Ureter (tissue), 1 donor: ENCODE measurements at places on chromosomes 5 and 9. TPM values are rescaled to one million over a fixed set of nuclear protein-coding genes. Genes with fewer than 3 reads are reported as not detected.

ESM1 gene
- total RNA-seq, result not detected

PDLIM4 gene
- 33.9 TPM for total RNA-seq

PHYHD1 gene
- total RNA-seq, result 26.6 TPM

STOML2 gene
- total RNA-seq, result 100 TPM

PPP3R2 gene
- total RNA-seq, result not detected

C9 gene
- not detected for total RNA-seq

PCA3 gene
- not detected for total RNA-seq

FAF2 gene
- total RNA-seq, result 50.1 TPM

OBP2B gene
- total RNA-seq, result not detected

OR1J1 gene
- total RNA-seq, result not detected

SEMA5A gene
- 57.0 TPM for total RNA-seq

RNF180 gene
- 22.9 TPM for total RNA-seq

PSD2 gene
- total RNA-seq, result 0.21 TPM

RIC1 gene
- total RNA-seq, result 28.5 TPM

LHX6 gene
- 5.7 TPM for total RNA-seq

CYLC2 gene
- total RNA-seq, result not detected

SV2C gene
- 0.60 TPM for total RNA-seq

PTGES gene
- total RNA-seq, result 67.9 TPM

OTULINL gene
- 18.9 TPM for total RNA-seq

IFNA13 gene
- not detected for total RNA-seq

SRD5A1 gene
- total RNA-seq, result 6.6 TPM

ANXA2R gene
- total RNA-seq, result 4.4 TPM

ZFP62 gene
- 44.8 TPM for total RNA-seq

MSMP gene
- total RNA-seq, result not detected

APC gene
- total RNA-seq, result 40.4 TPM

TLR4 gene
- total RNA-seq, result 23.5 TPM

SLC6A19 gene
- total RNA-seq, result not detected

CCL27 gene
- total RNA-seq, result 0.68 TPM

FAM221B gene
- 0.26 TPM for total RNA-seq

TLX3 gene
- not detected for total RNA-seq

IL4 gene
- not detected for total RNA-seq

PCDHGA11 gene
- 5.1 TPM for total RNA-seq

PRRX2 gene
- 6.5 TPM for total RNA-seq

LECT2 gene
- total RNA-seq, result not detected

RANBP17 gene
- 29.3 TPM for total RNA-seq

LVRN gene
- 0.49 TPM for total RNA-seq

ANKRD33B gene
- 3.3 TPM for total RNA-seq

SARDH gene
- 4.1 TPM for total RNA-seq

HRH2 gene
- total RNA-seq, result 5.7 TPM

UBE2QL1 gene
- 0.49 TPM for total RNA-seq

SLC1A1 gene
- total RNA-seq, result 5.0 TPM

PRUNE2 gene
- 93.1 TPM for total RNA-seq

RNF224 gene
- 0.34 TPM for total RNA-seq

ENHO gene
- 0.36 TPM for total RNA-seq

DRD1 gene
- 2.9 TPM for total RNA-seq

GDF9 gene
- total RNA-seq, result 0.73 TPM

LRSAM1 gene
- 30.4 TPM for total RNA-seq

ADCY2 gene
- 13.1 TPM for total RNA-seq

ISL1 gene
- 0.49 TPM for total RNA-seq

AOPEP gene
- 115 TPM for total RNA-seq

OR13C3 gene
- total RNA-seq, result not detected

LPAR1 gene
- total RNA-seq, result 67.6 TPM

FST gene
- 6.6 TPM for total RNA-seq

RAB3C gene
- 5.8 TPM for total RNA-seq

CCNI2 gene
- total RNA-seq, result 5.8 TPM

PTGR1 gene
- 399 TPM for total RNA-seq

DAB2 gene
- 77.2 TPM for total RNA-seq

RMND5B gene
- 43.7 TPM for total RNA-seq

CFAP90 gene
- 1.1 TPM for total RNA-seq
